ENCODE measurements at places on chromosomes 2 and 18.

- DNase-seq = no peak
Observed at GRCh38 chr18:63207143-63207790, 112.3 kb downstream of the BCL2 start.

- peak; percentile 25 for DNase-seq
Observed at GRCh38 chr2:172172513-172173173, 69.9 kb upstream of the DLX2 start.

GRCh38 chr2:8049851-8050571 is 631.8 kb upstream of the ID2 start:
- DNase-seq = no peak

DNA sequence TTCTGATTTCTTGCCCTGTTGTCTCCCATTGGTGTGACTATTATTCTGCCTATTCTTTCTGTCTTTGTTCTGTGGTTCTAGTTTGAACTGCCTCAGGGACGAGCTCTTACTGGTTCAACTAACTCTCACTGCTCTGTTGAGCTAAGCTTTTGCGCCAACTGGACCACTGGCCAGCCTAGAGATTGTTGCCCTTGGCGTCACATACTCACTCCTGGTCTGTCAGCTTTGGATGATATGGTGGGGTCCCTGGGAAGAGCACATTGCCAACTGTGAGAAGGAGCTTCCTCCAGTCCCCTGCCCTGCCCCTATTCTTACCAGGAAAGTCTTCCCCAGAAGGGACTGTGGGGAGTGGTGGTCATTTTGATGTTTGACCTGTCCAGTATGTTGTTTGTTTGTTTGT is 6.0 kb downstream of the MTHFD2 start:
- no peak for DNase-seq

DNA sequence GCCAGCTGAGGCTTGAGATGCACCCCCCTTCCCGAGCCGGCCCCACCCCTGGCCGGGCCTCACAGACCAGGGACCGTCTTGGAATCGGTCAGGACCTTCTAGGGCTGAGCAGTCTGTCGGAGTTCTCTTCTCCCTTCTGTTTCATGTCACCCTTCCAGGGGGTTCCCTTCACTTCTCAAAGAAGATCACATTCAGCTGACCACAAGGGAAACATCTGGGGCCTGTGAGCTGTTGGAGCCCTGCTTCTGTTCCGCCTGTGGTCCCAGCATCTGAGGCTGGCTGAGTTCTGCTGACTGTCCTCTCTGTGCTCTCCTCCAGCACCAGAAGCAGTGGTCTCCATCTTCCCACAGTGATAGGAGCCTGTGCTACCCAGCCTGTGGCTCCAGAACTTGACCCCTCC is 106.5 kb downstream of the SEPTIN10 start:
- DNase-seq = no peak

GRCh38 chr18:63255435-63255834 is 64.1 kb downstream of the BCL2 start:
- DNase-seq = no peak

DNA sequence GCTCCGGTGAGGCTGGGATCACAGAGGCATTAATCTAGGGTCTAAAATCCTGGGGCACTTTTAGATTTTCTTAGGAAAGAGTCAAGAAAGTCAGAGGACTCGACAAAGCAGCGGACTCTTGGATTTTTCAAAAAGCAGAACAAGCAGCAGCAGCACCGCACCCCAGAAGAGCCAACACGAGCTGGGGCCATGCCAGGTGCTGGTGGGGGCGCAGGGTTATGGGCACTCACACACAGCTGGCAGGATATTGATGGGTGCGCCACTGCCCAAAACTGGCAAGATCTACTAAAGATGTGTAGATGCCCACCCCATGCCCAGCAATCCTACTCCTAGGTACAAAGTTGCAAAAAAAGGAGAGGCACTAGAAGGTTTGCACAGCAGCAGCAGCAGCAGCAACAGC is 33.9 kb upstream of the SEMA4C start:
- DNase-seq = no peak

DNA sequence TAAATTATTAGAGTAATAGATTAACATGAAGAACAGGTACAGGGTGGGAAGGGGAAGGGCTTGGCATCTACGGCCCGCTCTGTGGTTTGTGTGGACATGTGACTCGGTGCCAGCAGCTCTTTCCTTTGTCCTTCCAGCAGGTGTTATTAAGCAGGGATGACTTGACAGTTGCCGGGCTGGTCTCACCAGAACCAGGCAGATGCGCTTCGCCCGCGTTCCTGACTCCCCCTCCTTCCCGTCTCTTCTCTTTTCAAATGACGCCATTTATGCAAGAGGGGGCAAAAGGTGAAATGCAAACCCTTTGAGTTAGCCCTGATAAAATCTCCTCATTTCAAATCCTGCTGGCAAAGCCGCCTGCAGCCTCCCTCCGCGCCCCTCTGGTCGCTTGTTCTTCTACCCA is 38.9 kb upstream of the MGAT4A start:
- DNase-seq = no peak

DNA sequence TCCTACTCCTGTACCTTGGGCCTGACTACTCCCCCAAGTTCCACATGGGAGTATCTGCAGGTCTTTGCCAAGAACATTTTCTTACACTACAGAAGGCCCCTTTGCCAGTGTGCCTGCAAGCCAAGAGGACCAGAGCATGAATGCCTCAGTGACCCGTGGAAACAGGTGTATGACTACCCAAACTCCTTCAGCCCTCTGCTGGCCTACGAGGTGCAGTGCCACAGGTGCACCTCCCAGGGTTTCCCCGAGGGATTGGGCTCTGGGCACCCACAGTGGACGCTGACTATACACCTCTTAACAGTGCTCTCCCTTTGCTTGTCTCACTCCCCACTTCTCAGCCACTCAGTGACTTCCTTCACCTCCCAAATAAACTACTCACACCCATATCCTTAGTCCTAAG is 91.4 kb downstream of the COL6A3 start:
- no peak for DNase-seq

- DNase-seq = no peak
Observed at GRCh38 chr2:191789796-191790195, 57.1 kb downstream of the CAVIN2 start.

DNA sequence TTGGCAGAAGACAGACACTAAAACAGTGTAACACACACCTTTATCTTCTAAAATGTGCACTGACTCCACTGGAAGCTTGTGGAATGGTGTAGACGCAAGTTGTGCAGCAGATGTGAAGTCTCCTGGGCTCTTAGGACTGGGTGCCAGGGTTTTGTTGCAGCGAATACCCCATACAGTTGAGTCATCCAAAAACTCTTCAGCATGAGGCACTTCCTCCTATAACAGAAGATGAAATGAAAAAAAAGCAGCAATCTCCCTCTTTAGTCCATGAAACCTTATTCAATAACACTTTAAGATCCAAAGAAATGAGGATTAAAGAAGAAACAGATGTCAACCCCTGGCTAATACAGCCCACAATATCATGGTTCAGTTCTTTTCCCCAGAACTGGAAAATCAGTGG is 22.2 kb downstream of the BUB1 start:
- DNase-seq = no peak

Measured in gastrocnemius medialis (tissue), 4 donors.